NCI-H526 (cell line): ENCODE measurements at places on chromosomes 7 and 10.

DNA sequence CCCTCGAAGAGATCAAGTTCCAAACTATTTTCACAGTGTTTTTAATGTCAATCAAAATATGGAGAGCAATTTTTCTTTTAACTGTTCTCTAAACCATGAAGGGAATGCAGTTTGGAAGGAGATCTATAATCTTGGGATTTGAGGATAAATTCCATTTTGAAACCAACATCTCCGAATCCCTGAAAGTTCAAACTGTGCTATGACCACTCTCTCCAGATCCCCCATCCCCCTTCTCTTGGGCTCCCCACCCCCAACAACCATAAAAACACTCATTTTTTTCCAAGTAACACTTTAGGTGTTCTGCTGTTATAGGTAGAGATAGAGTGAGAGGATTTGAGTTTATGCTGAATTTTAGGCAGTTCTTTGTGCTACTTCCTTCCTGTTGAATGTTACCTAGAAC is 1.7 kb downstream of the CALD1 start:
- no peak for DNase-seq

DNA sequence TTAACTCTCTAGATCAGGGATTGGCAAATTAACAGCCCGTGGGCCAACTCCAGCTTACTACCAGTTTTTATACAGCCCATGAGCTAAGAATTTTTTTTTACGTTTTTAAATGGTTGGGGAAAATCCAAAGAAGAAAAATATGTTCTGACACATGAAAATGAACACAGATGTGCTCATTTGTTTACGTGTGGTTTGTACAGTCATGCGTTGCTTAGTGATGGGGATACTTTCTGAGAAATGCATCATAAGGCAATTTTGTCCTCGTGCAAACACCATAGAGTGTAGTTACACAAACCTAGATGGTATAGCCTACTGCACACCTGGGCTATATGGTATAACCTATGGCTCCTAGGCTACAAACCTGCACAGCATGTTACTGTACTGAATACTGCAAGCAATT is 8.3 kb upstream of the SMKR1 start:
- peak; percentile 20 for DNase-seq

DNA sequence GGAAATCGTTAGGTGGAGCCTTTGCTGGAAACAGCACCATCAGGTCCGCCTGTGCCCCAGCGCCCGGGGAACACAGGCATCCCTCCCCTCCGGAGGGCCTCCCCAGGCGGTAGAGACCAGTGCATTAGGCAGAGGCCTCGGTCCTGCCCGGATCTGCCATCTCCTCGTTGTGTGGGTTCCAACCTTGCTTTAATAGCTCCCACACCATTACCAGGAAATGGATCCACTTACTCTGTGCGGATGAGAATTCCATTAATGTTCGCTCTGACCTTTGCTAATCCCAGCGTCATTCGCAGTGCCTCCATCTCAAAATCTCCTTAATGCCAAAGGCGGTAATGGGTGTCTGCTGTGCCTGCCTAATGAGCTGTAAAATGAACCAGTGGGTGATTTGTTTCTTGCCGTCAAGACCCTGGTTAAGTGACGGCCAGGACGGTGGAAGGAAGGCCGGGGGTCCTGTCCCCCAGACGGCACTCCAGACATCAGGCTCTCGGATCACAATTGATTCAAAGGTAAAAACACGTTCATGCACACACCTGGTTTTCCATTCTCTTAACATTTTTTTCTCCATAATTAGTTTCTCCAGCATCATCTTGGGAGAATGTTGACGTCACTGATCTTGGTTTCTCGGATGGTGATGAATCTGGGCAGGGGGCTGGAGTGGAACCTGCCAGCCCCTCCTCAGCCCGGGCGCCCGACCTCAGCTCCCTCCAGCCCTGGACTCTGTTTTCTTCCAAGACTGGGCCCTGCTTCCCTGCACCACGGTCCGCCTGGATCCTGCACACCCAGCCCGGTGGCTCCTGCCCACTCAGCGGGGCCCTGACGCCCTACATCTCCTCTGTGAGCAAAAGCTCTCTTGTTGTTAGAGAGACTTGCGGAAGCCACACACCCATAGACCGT is 22.8 kb upstream of the FAM20C start:
- no peak for DNase-seq

DNA sequence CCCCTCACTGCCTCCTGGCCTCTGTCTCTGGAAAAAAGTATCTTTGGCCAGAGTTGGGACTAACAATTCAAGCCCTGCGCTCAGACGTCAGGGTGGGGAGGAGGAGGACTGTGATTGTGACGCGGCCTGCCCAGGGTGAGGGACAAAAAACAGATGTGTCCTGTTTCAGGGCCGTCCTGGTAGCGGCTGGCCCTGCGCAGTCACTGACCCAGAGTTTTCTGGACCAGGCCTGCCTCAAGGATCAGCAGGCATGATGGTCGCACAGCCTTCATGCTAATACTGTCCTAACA is 110.1 kb downstream of the CYTH3 start:
- DNase-seq: no peak

GRCh38 chr10:118332948-118333710 is 9.0 kb downstream of the FAM204A start:
- peak; percentile 59 for DNase-seq

- DNase-seq: no peak
Measured at GRCh38 chr10:123402656-123403055, 248.5 kb downstream of the BUB3 start.

GRCh38 chr7:150931199-150931869 is 46.8 kb downstream of the KCNH2 start:
- DNase-seq: no peak

DNA sequence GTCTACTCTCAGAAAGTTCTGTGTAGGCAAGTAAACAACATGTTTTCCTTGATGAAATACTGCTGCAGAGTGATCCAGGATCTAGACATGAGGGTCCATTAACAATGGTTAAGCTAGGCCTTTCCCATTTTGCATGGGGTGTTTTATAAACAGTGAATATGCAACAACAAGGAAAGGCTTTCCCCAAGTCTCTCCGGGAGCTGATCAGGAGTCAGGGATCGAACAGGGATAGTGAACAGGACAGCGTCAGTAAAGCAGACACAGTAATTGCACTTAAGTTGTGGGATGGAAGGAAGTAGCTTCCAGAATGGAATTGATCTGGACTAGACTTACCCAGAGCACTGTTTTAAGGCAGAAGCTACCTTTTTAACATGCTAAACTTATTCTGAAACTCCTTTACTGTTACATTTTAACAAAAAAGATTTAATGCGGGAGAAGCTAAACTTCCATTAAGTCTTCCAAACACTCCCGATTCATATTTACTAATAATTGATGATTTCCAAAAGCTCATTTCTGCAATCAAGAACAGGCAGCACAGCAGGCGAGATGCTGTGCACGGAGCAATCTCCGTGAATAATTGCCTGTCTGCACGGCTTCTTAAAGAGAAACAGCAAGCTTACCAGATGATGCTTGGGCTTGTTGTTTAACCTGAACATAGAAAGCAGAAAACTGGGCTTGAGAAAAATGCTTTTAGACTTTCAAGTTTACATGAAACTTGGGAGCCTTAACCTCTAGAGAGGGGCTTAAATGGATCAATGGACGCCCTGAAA is 50.3 kb upstream of the DOCK1 start:
- DNase-seq: no peak

DNA sequence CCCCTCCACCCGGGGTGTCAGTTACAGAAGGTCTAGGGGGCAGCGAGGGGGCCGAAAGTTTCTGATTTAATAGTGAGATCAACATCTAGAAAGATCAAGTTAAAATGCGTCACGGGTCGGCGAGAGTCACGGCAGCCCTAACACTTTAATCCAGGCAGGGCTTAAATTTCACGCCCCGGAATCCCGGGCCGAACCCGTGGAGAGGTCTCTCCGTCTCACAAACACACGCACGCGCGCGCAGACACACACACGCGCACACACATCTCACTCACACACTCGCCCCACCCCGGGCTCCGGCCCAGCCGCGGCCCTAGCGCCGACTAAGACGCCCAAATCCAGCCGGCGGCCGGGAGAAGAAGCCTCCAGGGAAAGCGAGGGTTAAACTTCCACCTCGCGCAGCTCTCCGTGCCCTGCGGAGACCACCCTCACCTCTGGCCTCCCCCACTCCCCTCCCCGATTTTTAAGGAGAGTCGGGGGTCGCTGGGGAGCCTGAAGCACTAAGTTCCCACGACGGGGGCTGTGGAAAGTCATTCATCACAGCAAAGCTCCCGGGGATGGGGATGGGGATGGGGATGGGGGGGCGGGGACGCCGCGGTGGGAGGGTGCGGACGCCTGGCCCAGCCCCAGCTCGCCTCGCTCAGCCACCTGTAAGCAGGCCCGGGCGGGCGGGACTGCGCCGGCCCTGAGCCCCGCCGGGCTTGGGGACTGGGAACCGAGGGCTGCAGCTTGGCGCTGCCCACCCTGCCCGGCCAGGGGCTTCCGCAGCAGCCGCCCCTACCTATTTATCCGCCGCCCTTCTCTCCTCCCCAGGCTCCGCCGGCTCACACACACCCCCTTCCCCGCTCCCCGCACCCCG is 1.6 kb downstream of the PDGFA start:
- peak; percentile 30 for DNase-seq

GRCh38 chr10:79142064-79142491 is 73.3 kb downstream of the ZMIZ1 start:
- no peak for DNase-seq

DNA sequence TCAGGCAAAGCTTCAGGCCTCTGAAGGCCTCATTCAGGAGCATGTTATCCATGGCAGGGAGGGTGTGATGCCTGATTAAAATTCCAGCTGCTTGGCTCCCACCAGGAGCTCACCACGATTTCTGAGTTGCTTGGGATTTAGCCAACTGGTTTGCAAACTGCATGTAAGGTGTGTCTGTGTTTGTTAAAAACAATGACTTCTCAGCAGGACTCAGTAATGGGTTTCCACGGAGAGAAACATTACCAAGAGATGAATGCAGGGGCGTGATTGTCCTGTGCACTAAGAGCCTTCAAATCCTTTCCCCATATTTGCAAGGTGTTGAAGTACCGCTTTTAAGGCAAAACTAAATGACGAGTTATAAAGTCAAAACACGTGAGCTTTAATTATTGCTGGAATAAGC is 88.8 kb upstream of the BTBD16 start:
- DNase-seq: no peak

- DNase-seq: no peak
Measured at GRCh38 chr10:133394801-133395221, 854 bp downstream of the MTG1 start.

- DNase-seq: no peak
Measured at GRCh38 chr7:64874114-64874513, 29.0 kb upstream of the ZNF273 start.

- peak; percentile 44 for DNase-seq
Measured at GRCh38 chr10:132443605-132443982, 46.6 kb downstream of the PWWP2B start.

- peak; percentile 76 for DNase-seq
Measured at GRCh38 chr7:1725199-1725690, 55.2 kb downstream of the ELFN1 start.

- DNase-seq: no peak
Measured at GRCh38 chr10:131662851-131663250, 238.0 kb upstream of the PPP2R2D start.

DNA sequence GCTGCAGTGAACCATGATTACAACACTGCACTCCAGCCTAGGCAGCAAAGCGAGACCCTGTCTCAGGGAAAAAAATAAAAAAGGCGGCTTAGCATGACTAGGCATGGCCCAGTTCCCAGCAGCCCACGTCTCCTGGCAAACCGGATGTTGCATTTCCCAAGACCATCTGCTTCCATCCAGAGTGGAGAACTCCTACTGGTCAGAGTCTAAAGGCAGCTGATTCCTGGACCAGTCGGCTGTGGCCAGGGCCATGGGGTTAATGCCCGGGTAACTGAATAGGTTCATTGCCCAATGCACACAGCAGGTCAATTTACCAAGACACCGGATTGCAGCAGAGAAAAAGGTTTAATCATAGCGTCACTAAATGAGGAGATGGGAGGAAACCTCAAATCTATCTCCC is 133.1 kb downstream of the MYL10 start:
- no peak for DNase-seq

GRCh38 chr10:116984202-116984990 is 20.6 kb downstream of the SHTN1 start:
- no peak for DNase-seq

- no peak for DNase-seq
Measured at GRCh38 chr7:7704867-7705266, 13.5 kb downstream of the RPA3 start.

- no peak for DNase-seq
Measured at GRCh38 chr10:49116509-49117375, 1.4 kb upstream of the VSTM4 start.

GRCh38 chr10:119541046-119541445 is 1.5 kb downstream of the RGS10 start:
- DNase-seq: no peak

DNA sequence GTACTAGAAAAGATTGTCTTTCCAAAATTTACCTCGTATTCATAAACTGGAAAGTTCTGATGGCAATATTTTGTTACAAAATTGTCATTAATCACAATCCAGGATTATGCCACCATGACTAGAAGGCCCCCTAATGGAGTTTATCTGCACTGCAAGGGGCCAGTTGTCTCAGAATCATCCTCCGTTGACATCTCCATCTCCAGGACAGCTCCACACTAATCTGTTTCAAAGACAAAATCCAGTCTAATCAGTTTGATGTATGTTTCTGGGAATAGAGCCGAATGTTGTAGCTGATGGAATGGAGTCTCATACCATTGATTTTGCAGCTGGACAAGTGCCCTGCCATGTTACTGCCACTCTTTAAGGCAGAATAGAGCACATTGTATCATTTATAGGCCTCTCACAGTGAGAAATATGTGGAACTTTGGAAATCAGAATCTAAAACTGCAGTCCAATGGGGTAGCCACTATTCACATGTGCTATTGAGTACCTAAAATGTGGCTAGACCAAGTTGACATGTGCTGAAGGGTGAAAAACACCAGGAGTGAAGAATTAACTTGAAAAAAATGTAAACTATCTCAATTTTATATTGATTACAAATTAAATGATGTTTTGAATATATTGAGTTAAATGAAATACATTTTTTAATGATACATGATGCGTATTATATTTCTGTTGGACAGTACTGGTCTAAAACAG is 38.3 kb upstream of the TOMM7 start:
- DNase-seq: peak; percentile 11

- DNase-seq: peak; percentile 70
Measured at GRCh38 chr10:22321156-22321923, 441 bp downstream of the BMI1 start.

GRCh38 chr10:128476845-128477244 is 350.6 kb upstream of the MKI67 start:
- no peak for DNase-seq

GRCh38 chr7:41744161-41744560 is 41.3 kb upstream of the INHBA start:
- DNase-seq: no peak

GRCh38 chr7:82481499-82482097 is 38.0 kb upstream of the CACNA2D1 start:
- peak; percentile 36 for DNase-seq

DNA sequence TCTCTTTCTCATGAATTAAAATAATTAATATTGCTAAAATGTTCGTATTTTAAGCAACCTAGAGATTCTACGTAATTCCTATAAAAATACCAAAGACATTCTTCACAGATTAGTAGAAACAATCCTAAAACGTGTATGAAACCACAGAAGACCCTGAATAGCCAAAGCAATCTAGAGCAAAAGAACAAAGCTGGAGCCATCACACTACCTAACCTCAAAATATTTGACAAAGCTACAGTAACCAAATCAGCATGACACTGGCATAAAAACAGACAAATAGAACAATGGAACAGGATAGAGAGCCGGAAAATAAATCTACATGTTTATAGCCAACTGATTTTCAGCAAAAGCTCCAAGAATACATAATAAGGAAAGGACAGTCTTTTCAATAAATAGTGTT is 105.5 kb upstream of the PTN start:
- no peak for DNase-seq

GRCh38 chr7:149722356-149722957 is 50.9 kb downstream of the ZNF467 start:
- no peak for DNase-seq
